ENCODE measurements at places on chromosomes 6 and 20.

- no peak for DNase-seq
These were observed 11.8 kb downstream of the THBS2 start for GRCh38 chr6:169241688-169242350.

GRCh38 chr20:46139908-46140482 lies 21.9 kb downstream of the CD40 start:
- DNase-seq = no peak

DNA sequence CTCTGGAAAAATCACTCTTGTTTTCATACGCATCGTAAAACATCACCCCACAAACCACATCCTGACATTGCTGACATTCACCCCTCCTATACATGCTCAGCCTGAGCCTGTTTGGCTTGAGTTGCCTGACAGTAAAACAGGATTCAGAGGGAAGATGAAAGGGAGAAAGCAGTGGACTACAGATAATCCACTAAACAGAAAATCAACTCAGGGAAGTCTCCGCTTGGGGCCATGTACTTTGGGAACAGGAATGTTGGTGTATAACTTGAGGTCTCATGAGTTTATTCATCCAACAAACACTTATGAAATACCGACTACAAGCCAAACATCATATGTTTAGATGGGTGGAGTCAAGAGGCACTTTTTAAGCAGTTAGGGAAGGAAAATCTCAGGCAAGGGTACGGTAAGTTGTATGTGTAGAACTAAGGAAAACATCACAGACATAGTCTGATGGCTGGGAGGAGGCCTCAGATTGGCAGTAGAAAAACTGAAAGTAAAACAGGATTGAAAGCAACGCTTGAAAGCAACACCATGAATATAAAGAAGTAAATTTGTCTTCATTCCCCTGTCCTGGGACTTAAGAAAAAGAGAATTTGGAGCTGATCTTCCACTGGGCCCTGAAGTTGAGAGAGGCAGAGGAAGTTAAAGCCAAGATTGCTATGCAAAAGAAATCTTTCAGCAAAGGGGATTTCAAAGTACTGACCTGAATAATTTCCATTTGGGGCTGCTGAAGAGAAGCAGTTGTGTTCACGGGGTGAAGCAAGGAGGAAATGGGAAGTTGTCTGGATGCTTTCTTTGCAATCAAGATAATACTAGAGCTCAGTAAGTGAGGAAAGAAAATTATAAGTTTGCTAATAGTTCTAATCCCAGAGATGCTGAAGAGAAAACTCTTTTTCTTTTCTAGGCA lies 28.8 kb downstream of the PDE7B start:
- DNase-seq = peak; percentile 35

GRCh38 chr20:20872428-20872827 lies 160.0 kb upstream of the RALGAPA2 start:
- no peak for DNase-seq

DNA sequence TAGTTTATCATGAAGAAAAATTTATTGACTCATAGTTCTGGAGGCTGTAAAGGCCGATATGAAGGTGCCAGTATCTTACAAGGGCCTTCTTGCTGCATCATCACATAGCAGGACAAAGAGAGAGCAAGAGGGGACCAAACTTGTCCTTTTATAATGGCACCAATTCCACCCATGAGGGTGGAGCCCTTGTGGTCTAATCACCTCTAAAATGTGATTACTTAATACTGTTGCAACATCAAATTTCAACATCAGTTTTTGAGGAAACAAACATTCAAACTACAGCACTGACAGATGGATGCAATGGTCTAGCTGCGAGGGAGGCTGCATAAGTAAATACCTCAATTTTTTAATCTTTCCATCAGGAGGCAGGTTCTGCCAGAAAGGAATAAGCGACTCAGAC lies 76.7 kb upstream of the LAMA2 start:
- no peak for DNase-seq

DNA sequence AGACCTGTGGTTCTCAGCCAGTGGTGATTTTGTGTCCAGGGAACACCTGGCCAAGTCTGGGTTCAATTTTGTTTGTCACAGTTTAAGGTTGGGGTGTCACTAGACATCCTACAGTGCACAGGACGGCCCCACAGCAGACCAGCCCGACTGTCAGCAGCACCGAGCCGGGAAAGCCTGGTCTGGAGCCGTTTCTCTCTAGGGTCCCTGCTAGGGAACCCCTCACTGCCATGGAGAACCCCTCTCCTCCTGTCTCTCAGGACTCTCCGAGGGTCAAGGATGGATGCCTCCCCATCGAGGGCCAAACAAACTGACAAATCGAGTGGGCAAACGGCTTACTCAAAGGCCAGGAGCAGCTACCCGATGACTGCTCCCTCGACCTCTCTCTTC lies 15.8 kb upstream of the STX16 start:
- no peak for DNase-seq
